ENCODE measurements at places on chromosomes 6 and 20.

- DNase-seq, result no peak
These were observed 7.3 kb downstream of the THEMIS start for GRCh38 chr6:127893541-127893940.

GRCh38 chr20:61940491-61940890 lies 125.2 kb downstream of the TAF4 start:
- no peak for DNase-seq

GRCh38 chr20:56624786-56625681 lies 4.1 kb upstream of the TFAP2C start:
- DNase-seq, result no peak

DNA sequence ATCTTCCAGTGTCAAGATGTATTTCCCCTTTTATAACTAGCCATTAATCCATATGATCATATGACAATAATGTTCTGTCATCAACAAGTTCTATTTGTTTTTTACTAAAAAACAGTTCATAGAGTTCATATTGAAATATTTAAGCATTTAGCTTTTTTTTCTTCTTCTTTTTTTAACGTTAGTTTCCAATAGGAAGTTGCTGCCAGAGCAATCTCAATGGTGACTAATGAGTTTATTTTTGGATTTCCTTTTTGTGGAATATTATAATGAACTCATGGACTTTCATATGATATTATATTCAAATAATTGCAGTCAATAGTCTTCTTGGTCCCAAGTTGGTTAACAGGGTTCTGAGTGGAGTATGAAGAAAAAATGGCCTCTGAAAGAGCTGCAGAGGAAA lies 343.3 kb downstream of the BCKDHB start:
- no peak for DNase-seq

GRCh38 chr20:2742934-2743559 lies 50.5 kb downstream of the EBF4 start:
- peak; percentile 25 for DNase-seq

- no peak for DNase-seq
These were observed 126.5 kb downstream of the AFG1L start for GRCh38 chr6:108421366-108421765.

GRCh38 chr6:141152951-141153350 lies 979.8 kb upstream of the GJE1 start:
- no peak for DNase-seq

DNA sequence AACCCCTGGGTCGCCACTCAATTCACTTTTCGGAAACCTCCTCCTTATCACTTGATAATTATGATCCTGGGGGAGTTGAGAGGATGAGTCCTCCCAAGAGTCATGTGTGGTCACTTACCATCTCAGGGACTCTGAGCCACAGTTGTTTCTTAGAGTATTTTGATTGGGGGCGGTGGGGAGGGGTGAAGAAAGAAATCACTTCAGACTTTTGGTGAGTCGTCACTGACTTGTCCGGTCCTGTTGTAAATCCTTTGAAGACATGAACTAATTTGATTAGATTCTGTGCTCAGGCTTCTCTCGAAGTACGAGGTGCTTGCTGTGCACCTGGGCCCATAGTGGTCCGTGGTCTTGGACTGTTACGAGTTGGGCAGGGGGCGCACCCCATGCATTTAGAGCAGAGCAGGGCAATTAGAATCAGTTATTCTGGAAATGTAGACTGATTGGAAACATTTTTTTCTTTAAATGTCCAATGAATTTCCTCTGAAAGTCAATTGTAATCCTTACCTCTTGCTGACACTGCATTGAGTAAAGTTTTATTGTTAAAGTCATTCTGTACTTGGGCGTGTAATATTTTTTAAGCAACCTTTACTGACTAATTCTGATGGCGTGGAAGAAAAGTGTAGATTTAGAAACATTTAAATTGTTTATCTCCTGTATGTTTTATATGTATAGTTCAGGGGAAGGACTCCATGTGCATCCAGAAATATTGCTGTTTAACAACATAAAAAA lies 173.4 kb downstream of the SLC16A10 start:
- DNase-seq, result no peak

DNA sequence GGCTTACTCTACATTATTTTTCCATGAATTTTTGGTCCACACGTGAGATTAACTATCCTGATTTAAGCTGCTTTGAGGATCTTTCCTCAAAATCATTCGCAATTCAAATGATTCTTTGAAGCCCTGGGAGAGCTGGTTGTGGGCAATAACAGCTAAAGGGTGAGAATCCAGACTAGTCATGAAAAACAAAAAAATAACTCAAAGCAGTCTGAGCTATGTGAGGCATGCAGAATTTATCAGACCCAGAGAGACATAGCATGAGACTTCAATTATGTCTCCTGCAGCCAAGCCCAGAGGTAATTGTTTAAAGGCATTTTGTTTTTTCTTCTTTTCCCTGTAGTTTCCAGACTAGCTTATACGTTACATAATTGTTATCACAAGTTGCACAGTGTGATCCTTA lies 517.3 kb upstream of the PTCHD4 start:
- DNase-seq, result no peak

GRCh38 chr6:159214281-159214680 lies 45.1 kb downstream of the FNDC1 start:
- no peak for DNase-seq
